ENCODE measurements at places on chromosomes 7 and 10.
A peak's percentile ranks its signal among the peaks of the same experiment; 100 is the strongest.

DNA sequence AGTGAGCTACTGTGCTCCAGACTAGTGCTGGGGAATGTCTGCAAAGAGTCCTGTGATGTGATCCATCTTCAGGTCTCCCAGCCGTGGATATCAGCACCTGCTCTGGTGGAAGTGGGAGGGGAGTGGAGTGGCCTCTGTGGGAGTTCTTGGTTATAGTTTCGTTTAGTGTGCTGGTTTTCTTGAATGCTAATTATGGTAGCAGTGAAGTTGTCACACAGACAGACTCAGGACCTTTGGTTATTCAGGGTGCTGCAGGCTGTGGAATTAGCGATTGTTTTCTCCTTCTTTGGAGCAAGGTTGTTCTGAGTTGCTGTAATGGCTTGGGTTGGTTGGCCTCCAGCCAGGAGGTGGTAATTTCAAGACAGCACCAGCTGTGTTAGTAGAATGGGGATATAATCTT lies 132.7 kb upstream of the HGF start:
- DNase-seq = no peak

- DNase-seq = no peak
These were observed 353.4 kb downstream of the DNAJB6 start for GRCh38 chr7:157690058-157690832.

DNA sequence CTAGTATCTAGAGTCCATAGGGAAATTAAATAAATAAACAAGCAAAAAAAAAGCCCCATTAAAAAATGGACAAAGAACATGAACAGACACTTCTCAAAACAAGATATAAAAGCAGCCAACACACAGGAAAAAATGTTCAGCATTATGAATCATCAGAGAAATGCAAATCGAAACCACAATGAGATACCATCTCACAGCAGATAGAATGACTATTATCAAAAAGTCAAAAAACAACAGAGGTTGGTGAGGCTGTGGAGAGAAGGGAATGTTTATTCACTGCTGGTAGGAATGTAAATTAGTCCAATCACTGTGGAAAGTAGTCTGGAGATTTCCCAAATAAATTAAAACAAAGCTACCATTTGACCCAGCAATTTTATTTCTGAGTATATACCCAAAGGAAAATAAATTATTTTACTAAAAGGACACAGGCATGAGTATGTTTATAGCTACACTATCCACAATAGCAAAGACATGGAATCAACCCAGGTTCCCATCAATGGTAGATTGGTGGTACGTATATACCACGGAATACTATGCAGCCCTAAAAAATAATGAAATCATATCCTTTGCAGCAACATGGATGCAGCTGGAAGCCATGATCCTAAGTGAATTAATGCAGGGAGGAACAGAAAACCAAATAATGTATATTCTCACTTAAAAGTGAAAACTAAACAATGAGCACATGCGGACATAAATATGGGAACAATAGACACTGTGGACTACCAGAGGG lies 366.5 kb upstream of the SEMA3C start:
- DNase-seq = peak; percentile 86

- no peak for DNase-seq
These were observed 9.0 kb downstream of the EMX2 start for GRCh38 chr10:117551330-117552155.

- no peak for DNase-seq
These were observed 80.0 kb downstream of the FBXL13 start for GRCh38 chr7:102994567-102994966.

DNA sequence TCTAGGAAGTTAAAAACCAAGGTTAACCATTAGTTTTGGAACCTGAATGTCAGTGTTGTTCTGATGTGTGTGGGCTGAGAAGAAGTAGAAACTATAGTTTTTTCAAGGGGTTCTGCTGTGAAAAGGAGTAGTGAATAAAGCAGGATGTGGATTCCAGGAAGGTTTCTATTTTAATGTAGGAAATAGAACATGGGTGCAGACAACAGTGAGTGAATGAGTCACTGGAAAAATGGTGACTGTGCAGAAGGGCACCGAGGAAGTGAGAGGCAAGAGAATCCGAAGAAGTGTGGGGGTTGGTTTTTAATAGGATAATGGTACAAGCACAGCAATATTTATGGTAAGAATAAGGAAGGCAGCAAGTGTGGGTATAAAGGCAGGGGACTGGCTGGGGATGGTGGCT lies 120.4 kb downstream of the ARHGAP21 start:
- DNase-seq = peak; percentile 35

GRCh38 chr10:30330497-30331168 lies 18.4 kb downstream of the MTPAP start:
- no peak for DNase-seq

GRCh38 chr7:134710854-134711624 lies 64.4 kb downstream of the BPGM start:
- peak; percentile 39 for DNase-seq

- peak; percentile 13 for DNase-seq
These were observed 98.9 kb downstream of the HERPUD2 start for GRCh38 chr7:35596061-35596460.

GRCh38 chr7:84196084-84196503 lies 1.5 kb upstream of the SEMA3A start:
- peak; percentile 44 for DNase-seq

GRCh38 chr7:107167483-107168232 lies 1.1 kb upstream of the HBP1 start:
- peak; percentile 92 for DNase-seq

DNA sequence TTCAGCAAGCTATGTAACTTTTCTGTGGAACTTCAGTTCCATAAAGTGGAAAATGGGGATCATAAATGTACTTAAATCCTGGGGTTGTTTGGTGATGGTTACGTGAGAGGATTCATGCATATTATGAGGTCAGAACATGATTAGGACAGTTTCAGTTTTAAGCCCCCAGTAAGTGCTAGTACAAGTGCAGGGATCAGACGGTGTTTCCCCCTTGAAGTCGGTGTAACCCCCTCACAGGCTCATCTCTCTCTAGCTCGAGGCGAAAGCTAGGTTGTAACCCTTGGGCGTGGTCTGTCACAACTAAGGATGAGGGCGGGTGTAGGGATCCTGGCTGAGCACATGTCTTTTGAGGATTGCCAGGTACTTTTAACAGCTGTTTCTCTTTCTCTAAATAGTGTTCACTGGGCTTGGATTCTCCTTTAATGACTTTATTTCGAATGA lies 84.7 kb downstream of the SPAG6 start:
- DNase-seq = no peak

GRCh38 chr10:42574336-42574735 lies 64.0 kb downstream of the ZNF33B start:
- no peak for DNase-seq

DNA sequence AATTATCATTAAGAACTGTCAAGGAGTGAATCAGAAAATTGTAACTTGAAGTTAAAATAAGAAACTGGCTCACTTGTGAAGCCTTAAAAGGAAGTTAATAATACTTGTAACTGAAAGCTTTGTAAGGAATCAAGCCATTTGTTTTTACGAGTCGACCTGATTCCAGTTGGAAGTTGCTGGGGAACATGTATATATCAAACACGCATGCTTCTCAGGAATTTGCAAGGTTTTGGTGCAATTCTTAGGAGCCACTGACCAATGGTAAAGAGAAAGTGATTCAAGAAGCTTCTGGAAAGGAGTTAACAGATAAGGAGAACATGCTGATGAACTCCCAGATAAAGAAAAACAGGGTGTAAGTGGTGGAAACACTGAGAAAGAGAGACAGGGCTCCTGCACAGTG lies 56.4 kb downstream of the ETV1 start:
- DNase-seq = no peak

- DNase-seq = no peak
These were observed 1.2 kb downstream of the EN2 start for GRCh38 chr7:155458878-155459699.
